ENCODE measurements at places on chromosomes 12 and 14.

DNA sequence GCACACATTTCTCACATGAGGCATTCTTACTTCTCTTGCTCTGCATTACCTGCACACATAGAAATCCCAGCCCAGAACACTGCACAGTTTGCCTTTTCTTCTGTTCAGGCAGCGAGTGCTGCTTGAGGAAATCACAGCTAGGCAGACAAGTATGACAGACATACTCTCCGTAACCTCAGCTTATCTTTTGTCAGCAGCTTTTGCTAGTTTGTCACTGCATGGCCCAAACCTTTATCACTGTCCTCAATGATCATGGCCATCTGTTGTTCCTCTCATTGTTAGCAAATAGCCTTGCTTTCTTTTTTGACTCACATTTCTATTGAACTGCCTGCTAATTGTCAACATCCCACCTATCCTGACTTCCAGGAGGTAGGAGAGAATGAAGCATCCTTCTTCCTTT, 5.3 kb downstream of the ZNF10 start:
- DNase-seq = no peak

DNA sequence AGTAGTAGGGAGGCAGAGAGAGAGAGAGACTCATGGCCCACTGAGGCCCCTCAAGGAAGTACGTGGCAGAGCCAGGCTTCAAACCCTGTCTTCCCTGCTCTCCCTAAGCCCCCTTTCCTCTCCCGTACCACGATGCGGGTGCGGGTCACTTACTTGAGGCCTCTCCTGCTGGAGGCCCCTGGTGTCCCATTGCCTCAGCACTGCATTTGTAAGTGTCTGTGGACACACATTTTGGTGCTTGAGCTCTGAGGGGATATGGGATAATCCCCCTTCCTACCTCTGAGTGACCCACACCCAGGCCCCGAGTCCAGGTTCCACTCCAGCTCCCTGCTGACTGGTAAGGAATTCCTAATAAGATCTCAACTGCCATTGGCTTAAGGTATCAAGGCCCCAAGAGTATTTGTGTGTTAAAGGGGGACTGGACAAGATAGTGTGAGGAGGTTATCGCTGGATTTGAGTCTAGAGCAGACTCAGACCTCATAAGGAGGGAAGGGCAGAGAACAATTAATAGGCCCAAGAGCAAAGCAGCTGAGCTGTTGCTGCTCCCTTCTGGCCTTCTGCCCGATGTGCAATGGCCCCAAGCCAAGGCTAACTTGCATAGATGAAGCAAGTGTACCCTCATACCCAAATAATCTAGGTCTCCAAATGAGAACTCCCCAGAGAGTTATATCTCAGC, 71.9 kb downstream of the CRACR2A start:
- no peak for DNase-seq

GRCh38 chr14:85093631-85094330, 436.2 kb upstream of the FLRT2 start:
- DNase-seq = no peak

GRCh38 chr12:80829767-80830166, 108.0 kb downstream of the LIN7A start:
- DNase-seq = no peak

DNA sequence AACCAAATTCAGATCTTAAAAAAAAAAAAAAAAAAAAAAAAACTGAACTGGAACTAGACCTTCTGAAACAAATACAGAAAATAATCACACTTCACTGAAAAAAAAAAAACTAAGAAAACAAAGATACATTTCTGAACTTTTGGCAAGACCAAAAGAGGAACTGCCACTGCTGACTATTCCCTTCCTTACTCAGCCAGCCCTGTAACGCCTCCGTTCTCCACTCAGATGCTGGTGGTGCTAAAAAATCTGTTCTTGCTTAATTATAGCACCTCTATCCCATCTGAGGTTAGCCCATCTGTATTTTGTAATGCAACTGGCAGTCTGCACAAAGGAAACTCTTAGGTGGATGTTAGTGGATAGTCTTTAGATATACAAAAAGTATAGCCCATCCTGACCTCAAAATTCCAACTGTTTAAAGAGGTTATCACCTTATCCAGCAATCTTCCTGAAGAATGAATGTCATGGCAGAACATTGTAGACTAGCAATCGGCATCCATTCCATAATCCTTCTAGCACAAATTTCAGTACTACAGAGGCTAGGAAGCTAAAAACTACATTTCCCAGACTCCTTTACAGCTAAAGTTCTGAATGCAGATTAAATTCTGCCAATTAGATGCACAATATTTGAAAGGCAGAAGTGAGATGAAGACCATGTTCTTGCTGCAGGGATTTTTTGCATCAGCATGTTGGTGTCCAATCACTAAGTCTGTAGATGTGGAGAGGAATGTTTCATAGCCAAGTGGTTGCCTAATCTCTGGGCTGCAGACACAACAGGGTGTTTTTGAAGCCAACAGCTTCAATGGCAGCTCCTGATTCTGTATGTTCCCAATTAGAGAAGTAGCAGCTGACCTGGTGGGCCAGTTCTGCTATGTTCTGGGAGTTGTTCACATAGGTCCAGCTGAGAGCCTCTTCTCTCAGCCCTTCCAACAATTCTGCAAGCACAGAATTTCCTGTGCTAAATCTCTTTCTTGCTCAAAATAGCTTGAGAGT, 5.7 kb downstream of the MAP3K9 start:
- no peak for DNase-seq

Measured in activated CD8-positive, alpha-beta memory T cell treated with anti-CD3 and anti-CD28 coated beads for 1 hour (primary cell).